Common myeloid progenitor, CD34-positive (primary cell): ENCODE measurements at places on chromosomes 4 and X.

GRCh38 chrX:120271218-120271617 is 20.6 kb downstream of the ZBTB33 start:
- DNase-seq = no peak
- H3K27me3 ChIP-seq = no peaks in the 10 kb centered on the region
- no peaks in the 10 kb centered on the region for H3K4me1 ChIP-seq
- no peak overlapping the region for H3K27ac ChIP-seq
- H3K4me3 ChIP-seq = no peak overlapping the region

- no peak overlapping the region for H3K4me3 ChIP-seq
- peaks cover 30% of the 10 kb centered on the region for H3K4me1 ChIP-seq
- H3K27ac ChIP-seq = no peak overlapping the region
- DNase-seq = no peak
- no peaks in the 10 kb centered on the region for H3K27me3 ChIP-seq
- peaks cover 2% of the 10 kb centered on the region for H3K36me3 ChIP-seq
Measured at GRCh38 chr4:169098969-169099690, 89.1 kb upstream of the CBR4 start.

- H3K27me3 ChIP-seq = no peaks in the 10 kb centered on the region
- no peak overlapping the region for H3K4me3 ChIP-seq
- H3K36me3 ChIP-seq = no peaks in the 10 kb centered on the region
- H3K27ac ChIP-seq = no peak overlapping the region
- DNase-seq = no peak
Measured at GRCh38 chr4:112036886-112037285, 108.4 kb upstream of the FAM241A start.

- H3K4me1 ChIP-seq = peaks cover 23% of the 10 kb centered on the region
- no peak overlapping the region for H3K27ac ChIP-seq
- no peak overlapping the region for H3K4me3 ChIP-seq
- no peaks in the 10 kb centered on the region for H3K36me3 ChIP-seq
Measured at GRCh38 chr4:94349193-94349592, 6.6 kb upstream of the HPGDS start.

DNA sequence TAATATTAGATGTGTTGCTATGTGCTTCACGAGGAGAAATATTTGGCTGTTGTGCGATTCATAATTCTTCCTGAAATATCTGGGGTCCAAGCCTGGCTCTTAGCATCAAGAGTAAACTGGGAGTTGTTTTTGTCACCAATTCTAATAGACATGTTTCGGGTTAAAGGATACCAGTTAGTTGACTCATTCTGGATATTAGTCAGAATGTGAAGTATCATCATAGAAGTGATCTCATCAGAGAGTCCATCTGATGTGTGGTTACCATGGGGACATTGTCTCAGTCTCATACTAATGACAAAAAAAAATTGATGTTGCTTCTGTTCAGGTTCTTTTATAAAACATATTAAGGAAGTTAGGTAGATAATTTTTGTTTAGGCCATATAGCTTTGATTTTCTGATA is 57.2 kb upstream of the MTMR1 start:
- no peak for DNase-seq
- H3K4me3 ChIP-seq = no peak overlapping the region
- H3K27me3 ChIP-seq = no peaks in the 10 kb centered on the region
- H3K27ac ChIP-seq = no peak overlapping the region
- peaks cover 2% of the 10 kb centered on the region for H3K36me3 ChIP-seq

DNA sequence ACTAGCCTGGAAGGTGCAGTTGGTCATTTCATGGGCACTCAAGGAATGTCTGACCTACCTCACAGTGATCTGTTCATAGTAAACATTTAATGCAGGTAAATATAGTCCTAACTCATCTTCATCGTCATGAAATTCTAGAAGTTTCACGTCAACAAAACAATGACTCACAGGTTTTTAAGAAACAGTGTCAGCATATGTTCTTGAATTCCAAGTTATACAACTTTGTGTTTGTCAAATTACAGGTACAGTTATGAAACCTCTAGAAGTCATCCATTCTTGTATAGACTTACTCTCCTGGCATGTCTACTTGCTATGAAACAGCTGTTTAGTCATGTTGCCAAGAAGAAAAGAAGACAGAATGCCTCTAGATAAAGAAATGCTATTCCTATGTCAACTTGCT is 46.6 kb downstream of the AFM start:
- no peaks in the 10 kb centered on the region for H3K27me3 ChIP-seq
- no peaks in the 10 kb centered on the region for H3K4me1 ChIP-seq
- H3K27ac ChIP-seq = no peak overlapping the region
- DNase-seq = no peak
- no peak overlapping the region for H3K4me3 ChIP-seq

DNA sequence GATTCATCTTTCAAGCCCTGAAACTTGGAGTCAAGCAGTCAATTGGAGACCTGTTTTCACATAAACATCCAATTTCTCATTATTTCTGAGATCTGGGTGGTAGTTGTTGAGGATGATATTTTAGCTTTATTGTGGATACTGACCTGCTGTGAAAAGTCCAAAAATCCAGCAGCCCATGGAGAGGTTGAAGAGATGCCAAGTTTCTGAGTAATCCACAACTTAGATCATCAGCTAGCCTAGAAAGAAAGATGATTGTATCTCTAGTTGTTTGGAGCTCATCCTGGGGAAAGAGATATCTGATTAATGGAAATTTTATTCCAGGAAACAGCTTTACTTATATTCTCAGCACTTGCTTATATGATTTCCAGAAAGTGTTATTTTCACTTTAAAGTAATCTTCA is 48.6 kb upstream of the DCX start:
- H3K36me3 ChIP-seq = no peaks in the 10 kb centered on the region
- H3K4me1 ChIP-seq = no peaks in the 10 kb centered on the region
- H3K27ac ChIP-seq = no peak overlapping the region
- DNase-seq = no peak
- peak overlapping the region; percentile 1 for H3K4me3 ChIP-seq
- no peaks in the 10 kb centered on the region for H3K27me3 ChIP-seq

GRCh38 chrX:135484641-135485289 is 35.7 kb upstream of the INTS6L start:
- H3K27ac ChIP-seq = no peak overlapping the region
- peak; percentile 66 for DNase-seq
- H3K36me3 ChIP-seq = no peaks in the 10 kb centered on the region
- H3K4me1 ChIP-seq = no peaks in the 10 kb centered on the region
- no peaks in the 10 kb centered on the region for H3K27me3 ChIP-seq
